Activated CD8-positive, alpha-beta memory T cell treated with anti-CD3 and anti-CD28 coated beads for 1 hour (primary cell): ENCODE measurements at places on chromosomes 6 and 20.

DNA sequence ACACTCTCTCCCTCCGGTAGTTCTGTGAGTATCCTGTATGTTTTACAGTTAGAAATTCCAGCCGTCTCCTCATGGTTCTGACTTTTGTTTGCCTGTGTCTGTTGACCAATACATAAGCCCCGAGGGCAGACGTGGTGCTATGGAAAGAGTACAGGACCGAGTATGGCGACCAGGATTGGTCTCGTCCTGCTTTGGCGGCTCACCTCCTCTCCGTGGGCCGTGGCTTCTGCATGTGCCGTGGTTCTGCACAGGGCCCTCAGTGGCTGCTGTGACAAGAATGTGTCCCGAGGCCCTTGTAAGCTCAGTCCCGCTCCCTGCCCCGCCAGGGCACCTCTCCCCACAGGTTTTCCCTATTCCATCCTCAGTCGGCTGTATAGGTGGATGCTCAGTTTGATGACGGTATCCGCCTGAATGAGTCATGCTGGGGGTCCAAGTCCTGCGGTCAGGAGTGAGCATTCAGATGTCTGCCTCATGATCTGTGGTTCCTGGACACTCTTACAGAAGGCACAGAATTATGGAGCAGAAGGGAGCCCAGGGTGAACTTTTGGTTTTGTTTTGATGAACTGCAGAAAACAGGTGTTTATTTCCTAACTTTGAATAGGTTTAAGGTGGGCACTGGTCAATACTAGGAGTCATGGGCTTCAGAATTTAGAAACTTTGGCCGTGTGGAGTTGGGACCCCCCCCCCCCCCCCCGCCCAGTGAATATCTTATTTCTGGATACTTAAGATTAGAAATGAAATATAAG, 1.2 kb downstream of the ARFGAP1 start:
- DNase-seq, result no peak

DNA sequence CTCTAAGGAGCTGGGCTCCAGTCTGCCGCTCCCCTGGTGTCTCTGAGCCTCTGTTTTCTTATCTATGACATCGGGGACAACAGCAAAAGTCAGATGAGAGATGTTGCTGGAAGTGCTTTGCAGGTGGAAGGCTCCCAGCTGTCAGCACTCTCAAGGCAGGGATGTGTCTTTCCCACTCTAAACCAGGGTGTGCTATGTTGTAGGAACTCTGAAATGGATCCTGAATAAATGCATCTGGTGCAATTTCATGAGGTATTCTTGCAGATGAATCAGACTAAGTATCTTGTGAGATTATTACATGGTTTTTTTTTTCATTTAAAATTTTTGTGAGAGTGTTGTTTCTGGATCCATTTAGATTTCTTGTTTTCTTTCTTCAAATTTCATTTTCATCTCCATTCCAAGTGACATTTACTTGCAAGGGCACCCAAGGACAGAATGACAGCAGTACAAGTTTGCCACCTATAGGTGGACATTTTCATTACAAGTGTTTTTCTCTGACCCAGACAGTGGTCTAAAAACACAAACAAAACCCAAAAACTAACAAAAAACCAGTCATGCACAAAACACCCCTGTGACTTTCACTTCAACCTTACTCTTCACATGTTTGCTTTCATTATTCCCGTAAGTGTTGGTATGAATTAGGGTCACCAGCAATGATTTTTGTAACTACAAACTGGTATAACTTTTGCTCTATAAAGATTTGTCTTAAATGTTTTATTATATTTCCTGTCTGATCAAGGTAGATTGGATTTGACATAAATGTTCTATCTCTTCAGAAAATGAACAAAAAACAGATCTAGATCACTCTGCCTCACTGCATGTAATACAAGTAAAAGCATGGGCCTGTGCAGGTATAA, 14.7 kb upstream of the SIM1 start:
- no peak for DNase-seq

- DNase-seq, result no peak
These were observed 287.6 kb downstream of the ESR1 start for GRCh38 chr6:152094992-152095592.

GRCh38 chr6:169145991-169146501, 107.6 kb downstream of the THBS2 start:
- DNase-seq, result no peak

GRCh38 chr6:92577077-92577719, 842.2 kb downstream of the EPHA7 start:
- no peak for DNase-seq

- DNase-seq, result no peak
These were observed 324.1 kb upstream of the GJE1 start for GRCh38 chr6:141808662-141809061.

DNA sequence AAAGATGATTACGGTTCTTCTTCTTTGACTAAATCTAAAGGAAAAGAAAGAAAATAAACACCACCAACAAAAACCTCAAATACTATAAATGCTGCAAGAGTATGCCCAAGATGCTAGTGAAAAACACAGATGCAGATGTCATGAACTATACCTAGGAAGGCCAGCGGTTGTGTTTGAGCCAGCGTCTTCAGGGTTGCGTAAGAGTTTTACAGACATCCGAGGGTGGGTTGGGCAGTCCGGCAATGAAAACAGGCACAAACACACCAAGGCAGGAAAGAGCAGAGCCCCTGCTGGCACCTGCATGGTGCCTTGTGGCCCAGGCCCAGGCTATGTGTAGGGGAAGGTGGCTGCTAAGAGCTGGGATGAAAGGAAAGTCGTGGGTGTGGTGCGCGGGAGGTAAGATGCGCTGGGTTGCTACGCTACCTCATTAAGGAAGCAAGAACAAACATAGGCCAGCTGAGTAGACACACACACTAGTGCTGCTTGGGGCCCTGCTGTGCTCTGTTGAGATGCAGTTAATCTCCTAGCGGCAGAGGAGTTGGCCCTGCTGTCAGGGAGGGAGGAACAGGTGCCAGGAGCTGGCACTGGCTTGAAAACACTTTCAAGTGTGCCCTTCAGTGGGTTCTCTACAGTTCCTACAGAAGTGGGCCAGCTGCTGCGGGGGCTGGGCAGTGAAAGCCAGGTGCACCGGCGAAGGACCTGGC, 170.2 kb upstream of the PLN start:
- DNase-seq, result no peak

DNA sequence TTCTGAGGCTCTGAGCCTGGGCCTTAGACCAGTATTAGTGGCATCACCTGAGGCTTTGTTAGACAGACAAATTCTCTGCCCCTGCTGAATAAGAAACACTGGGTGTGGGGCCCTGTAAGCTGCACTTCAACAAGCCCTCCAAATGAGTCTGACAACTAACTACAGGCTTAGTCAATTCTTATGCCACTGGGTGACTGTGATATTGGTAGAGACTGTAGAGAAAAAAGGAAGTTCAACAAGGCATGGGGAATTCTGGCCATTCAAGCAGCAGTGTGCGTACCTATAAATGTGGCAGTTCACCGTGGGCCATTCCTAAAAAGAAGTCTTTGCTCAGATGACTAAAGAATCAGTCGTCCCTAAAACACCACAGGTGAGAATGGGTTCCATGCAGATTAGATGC, 82.7 kb downstream of the MDN1 start:
- no peak for DNase-seq

GRCh38 chr6:134119486-134119885, 67.1 kb upstream of the SLC2A12 start:
- no peak for DNase-seq

DNA sequence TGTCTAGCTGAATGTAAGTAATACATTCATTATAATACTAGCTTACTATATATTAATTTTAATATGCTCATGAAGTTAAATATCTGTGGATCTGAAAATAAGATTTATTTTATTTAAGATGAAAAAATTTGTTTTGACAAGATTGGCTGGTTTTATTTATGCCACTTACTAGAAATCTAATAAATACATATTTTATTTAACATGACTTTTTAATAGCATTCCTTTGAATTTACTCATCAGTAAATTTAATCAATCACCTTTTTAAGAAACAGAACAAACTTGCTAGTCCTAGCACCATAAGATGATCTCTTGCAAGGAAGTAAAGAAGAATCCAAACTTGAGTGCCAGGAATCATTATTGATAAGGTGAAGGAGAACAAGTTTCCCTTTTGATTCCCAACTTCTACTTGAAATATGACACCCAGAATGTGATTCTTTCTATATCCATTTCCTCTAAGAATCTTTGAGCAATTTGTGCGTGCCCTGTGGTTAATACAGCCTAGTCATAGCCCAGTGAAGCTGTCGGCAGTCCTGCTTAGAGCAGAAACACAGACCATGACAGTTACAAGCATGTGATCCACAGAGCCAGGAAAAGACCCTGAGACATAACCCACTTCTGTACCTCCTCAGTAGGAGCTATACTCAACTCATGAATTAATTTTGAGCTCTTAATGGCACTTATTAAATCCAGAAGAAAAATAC, 282.3 kb upstream of the QKI start:
- no peak for DNase-seq

DNA sequence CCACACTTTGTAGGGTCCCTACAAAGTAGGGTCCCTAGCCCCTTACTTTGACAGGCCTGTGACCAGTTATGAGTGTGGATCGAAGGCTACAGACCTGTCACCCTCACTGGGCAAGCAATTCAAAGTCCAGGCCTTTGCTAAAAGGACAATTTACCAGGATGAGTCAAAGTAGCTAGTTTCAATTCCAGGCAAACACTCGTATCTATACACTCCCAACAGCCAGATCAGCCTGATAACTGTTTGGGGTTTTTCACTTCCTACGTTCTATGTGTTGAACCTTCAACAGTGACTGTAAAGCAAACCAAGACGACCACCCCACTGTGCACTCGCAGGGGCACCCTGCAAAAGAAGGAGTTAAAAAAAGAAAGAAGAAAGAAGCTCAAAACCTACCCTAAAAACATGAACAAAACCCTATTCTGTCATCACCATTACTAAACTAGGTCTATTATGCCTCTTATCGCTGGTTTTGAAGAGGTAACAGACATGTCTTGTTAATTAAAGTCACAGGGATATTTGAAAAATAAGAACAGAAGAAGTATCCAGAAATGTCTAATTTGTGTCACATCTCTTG, 3.2 kb downstream of the GFOD1 start:
- DNase-seq, result no peak

DNA sequence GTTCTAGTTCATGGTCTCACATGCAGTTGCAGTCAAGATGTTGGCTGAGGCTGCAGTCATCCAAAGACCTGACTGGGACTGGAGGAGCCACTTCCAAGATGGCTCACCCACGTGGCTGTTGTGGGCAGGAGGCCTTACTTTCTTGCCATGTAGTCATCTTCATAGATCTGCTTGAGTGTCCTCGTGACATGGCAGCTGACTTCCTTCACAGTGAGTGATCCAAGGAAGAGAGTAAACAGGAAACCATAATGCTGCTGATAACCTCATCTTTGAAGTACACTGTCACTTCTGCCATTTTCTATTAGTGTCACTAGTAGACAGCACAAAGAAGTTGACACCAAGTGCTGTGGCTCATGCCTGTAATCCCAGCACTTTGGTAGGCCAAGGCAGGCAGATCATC, 40.1 kb upstream of the AKIRIN2 start:
- DNase-seq, result peak; percentile 8

- peak; percentile 15 for DNase-seq
These were observed 64.9 kb upstream of the ARHGAP18 start for GRCh38 chr6:129774697-129775447.

GRCh38 chr6:27867945-27868300, 44.3 kb downstream of the OR2B2 start:
- no peak for DNase-seq

GRCh38 chr20:61832181-61832580, 233.5 kb downstream of the TAF4 start:
- no peak for DNase-seq

DNA sequence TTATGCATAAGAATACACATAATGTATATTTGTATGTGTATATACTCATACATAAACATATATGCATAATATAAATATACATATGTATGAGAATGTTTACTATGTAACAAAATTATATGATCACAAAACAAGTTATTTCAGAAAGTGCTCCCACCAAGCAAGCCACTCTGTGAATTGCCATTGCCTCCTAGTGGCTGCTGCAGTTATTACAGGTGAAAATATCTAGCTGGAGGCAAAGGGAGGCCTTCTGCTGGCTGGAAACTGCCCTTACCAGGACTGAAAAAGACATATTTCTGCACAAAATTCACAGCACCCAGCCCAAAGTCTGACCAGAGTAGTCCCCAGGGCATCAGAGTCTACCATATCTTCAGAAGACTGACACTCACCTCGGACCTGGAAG, 14.4 kb upstream of the ADAM33 start:
- DNase-seq, result no peak

GRCh38 chr6:33028220-33028849, 18.9 kb upstream of the HLA-DOA start:
- no peak for DNase-seq

GRCh38 chr20:22723659-22724058, 139.3 kb upstream of the FOXA2 start:
- DNase-seq, result no peak

DNA sequence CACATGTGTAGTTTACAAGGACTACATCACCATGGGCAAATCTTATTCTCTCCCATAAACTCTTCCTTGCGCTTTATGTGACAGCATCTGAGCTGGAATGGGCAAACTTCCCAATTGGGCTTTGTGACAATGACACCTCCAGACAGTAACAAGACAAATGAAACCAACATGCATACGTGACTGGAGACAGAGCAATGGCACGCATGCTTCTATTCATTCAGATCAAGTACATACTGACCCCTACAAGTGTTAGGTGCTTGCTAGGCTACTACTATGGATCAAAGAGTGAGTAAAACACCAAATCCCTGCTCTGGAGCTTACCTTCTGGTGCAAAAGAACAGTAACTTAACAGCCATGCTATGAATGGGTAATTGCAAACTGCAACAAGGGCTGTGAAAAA, 394.9 kb downstream of the BTBD9 start:
- no peak for DNase-seq

DNA sequence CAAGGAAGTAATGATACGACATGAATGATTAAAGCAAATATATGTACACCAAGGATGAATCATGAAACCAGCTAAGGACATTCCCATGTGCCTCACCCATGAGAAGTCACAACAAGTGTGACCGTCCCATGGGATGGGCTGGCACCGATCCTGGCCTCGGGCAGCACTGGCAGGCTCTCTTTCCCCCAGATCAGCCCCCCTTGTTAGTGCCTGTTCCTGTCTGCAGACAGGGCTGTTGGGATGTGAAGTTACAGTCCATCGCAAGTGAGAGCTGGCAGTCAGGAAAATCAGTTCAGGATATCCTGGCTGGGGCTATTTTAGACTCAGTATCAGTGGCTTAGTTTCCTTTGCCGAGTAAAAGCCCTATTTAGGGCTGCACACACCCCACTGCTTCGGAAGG, 129.2 kb upstream of the SNX9 start:
- no peak for DNase-seq

- DNase-seq, result no peak
These were observed 77.0 kb downstream of the JPH2 start for GRCh38 chr20:44109951-44110361.

DNA sequence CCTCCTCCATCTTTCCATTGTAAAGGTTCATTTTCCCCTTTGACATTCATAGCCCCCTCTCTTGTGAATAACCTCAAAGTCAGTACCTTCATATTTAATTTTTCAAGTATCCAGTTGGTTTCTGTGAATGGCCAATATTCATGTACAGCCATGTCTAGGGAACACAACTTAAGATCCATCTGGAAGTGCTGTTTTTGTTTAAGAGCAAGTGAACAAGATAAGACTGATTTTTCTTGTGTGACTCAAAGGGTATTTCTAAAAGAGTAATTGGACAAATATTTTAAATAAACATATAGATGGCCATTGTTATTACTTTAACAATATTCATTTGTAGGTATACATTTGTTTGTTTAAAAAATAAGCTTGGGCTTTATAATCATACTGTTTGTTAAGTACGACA, 92.9 kb downstream of the RTN4IP1 start:
- DNase-seq, result no peak
